Endothelial cell (in vitro differentiated cells): ENCODE measurements at places on chromosomes 3 and 15. TPM values are rescaled to one million over a fixed set of nuclear protein-coding genes. Genes with fewer than 3 reads are reported as not detected.

- DNase-seq, result no peak
Measured at GRCh38 chr3:172561897-172562640, 38.8 kb upstream of the TNFSF10 start.

DNA sequence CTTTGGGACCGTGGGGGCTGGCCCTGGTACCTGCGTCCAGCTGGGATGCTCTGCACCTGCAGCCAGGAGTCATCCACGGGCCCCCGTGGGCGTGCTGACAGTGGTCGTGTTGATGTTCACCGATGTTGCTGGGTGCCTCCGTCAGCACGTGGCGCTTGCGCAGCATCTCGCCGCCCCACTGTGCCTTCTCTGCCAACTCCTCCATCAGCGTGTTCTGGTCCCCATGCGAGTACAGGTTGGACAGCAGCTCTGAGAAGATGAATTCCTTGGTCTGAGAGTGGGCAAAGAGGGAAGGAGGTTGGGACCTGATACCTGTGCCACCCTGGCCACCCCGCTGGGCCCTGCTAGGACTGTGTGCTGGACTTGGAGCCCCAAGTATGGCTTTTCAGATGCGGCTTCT, 61.4 kb downstream of the ADAMTS7 start:
- no peak for DNase-seq

DNA sequence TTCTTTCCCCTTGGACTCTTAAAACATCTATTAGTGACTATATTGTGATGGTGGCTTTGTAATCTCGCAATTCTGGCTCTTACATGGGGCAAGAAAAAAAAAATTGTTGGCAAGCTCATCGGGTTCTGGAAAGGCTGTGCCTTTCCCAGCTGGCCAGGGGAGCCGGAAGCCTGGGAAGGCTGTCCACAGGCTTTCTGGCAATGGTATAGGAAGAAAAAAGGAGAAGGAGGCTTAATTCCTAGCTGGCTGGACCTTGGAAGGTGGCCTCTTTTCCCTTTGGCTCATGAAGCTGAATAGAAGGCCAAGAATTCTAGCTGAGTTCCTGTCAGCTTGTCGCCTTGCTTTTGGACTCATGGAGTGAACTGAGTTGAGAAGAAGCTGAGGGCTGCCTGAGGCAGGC, 243.5 kb upstream of the SEMA6D start:
- DNase-seq, result no peak

DNA sequence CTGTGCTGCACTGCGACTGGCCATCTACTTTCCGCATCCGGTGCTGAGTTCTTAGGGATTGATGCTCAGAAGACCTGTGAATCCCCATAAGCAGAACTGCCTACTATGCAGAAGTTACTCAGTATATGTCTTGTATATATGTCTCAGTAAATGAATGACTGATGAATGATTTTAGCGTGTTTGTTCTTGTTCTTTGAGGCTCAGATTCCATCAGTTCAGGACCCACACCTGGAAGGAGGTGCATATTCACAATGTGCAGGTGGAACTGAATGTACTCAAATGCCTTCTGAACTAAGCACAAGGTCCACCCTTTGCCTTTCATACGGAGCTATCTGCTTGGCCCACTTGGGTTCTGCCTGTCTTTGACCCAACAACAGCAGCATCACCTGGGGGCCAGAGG, 19.8 kb downstream of the TNFAIP8L3 start:
- DNase-seq, result no peak

DNA sequence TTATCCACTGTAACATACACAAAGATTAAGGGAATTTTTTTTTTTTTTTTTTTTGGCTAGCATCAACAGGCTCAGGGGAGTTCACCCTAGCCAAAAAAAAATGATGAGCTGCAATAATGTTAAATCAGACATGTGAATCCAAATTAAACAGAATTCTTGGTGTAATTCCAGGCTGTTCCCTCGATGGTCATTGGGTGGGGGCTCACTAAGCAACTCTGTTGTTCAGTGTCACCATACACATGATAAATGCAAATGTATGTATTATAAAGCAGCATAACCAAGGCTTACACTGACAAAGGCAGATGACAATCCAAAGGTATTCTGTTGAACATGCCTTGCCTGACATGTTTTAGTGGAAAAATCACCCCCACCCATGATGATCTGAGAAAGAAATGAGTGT, 29.0 kb downstream of the IL1RAP start:
- no peak for DNase-seq

DNA sequence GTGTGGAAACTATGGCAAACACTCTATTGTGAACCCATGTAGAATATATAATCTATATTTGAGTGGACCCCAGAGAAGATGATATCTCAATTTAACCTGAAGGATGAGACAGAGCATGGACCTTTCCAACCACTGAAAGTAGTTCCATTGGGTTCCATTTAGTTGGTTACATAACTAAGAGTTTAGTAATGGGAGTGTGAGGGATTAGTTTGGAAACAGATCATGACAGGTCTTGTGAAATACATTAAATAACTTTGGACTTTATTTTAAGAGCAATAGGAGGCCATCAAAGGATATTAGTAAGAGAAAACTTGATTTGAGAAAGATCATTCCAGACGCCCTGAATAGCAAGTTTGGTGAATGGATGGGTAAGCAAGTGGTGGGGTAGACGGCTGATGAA, 487.2 kb upstream of the ROBO2 start:
- no peak for DNase-seq

- DNase-seq, result no peak
Measured at GRCh38 chr15:98071786-98072185, 111.3 kb downstream of the ARRDC4 start.

- DNase-seq, result no peak
Measured at GRCh38 chr3:126360046-126360713, 3.0 kb upstream of the KLF15 start.

SLC51A gene
- not detected for total RNA-seq

GATM gene
- total RNA-seq, result 3.5 TPM

CDHR4 gene
- total RNA-seq, result 1.1 TPM
